ENCODE measurements at places on chromosomes 6 and 20.

DNA sequence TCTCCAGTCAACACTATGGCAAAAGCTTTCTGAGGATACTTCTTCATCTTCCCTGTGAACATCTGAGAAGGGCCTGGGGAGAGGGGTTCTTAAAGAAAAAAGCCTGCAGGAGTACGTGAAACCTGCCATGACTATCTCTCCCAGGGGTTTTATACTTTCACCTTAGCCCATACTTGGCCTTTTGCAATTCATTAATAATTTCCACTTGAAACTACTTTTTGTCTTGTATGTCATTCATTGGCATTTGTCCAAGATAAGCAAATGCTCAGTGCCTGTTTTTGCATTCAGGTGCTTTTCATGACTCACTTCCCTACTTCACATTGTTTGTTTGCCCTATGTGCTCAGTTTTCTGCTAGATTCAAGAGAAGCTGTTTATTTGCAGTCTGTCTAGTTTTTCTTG, 580.3 kb upstream of the GJE1 start:
- no peak for DNase-seq

DNA sequence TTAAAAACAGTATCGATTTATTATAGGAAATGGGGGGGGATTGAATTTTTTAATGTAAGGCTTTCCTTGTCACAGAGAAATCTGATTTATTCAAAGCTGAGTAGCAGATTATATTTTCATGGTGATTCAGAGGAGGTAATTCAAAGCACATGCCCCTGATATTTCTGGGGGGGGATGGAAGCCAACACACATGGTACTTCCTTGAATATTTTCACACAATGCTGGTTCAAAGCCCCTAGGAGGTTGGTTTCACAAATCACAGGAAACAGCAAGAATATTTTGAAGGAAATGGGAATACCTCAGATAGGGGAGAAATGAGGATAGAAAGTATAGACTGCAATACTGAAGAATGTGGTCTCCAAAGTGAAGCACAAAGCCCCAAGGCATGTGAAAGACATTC, 98.8 kb downstream of the RTN4IP1 start:
- no peak for DNase-seq

DNA sequence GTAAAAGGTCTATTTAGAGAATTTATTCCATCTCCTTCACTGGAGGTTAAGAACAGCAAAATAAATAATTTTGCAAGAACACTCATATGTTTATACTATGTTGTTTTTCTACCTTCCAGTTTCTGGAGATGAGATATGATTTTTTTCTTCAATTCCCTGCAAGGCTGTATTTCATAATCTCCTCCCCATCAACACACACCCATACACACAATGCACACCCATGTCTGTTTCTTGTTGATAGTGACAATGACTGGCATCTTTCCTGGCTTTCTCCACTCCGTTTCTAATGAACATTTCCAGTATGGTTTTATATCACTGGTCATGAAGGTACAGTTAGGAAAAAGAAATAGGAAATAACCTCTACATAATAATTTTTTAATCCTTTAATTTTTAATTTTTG, 202.1 kb downstream of the ARHGAP18 start:
- DNase-seq: no peak

DNA sequence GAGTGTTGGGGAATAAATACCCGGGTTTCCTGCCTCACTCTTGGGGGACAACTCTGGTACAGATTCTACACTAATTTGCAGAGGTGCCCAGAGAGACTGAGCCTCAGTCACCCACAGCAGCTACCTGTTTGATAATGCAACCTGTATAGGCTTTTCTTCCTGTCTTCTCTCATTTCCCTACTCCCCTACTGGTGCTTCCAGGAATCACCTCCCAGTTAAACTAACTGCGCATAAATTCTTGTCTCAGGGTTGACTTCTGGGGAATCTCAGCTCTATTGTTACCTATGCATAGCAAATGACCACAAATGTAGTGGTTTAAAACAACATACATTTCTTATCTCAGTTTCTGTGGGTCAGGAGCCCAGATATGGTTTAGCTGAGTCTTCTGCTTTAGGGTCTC, 11.3 kb downstream of the OCSTAMP start:
- DNase-seq: no peak

DNA sequence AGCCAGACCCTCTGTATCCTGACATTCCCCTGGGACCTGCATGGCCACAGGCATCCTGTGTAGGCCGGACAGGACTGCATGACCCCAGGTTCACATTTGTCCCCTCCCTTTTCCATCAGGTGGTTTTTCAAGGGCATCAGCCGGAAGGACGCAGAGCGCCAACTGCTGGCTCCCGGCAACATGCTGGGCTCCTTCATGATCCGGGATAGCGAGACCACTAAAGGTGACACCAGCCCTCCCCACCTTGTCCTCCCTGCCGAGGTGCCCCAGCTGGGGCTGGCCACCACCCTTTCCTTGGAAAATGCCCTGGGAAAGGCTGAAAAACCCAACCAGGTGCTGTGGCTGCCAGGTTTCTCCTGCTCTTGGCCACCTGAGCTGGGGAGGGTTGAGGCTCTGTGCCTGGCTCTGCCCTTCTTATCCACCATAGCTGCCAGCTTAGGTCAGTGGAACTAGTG, 27.6 kb downstream of the HCK start:
- no peak for DNase-seq

- no peak for DNase-seq
Measured at GRCh38 chr6:110646951-110647910, 168.0 kb downstream of the CDK19 start.

GRCh38 chr20:3577366-3577765, 85.8 kb downstream of the GFRA4 start:
- no peak for DNase-seq

- DNase-seq: no peak
Measured at GRCh38 chr6:80333342-80333741, 226.9 kb downstream of the BCKDHB start.
